ENCODE measurements at places on chromosomes 5 and 9.

DNA sequence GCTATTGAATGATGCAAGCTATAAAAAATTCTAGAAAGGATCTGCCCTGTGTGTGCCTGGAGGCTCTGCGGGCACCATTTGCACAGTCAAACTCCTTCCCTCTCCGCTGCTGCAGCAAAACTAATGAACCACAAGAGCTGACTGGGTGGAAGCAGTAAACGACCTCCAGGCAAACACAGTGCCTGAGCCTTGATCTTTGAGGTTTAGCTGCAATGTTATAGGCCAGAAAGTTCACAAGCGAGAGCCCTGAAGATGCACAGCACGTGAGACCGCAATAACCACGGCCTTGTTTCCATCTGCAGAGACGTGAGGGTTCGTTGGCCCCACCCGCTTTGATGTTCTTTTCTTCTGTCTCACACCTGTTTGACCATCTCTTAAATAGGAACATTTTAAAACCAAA lies 69.2 kb upstream of the S1PR3 start:
- no peak for DNase-seq

GRCh38 chr9:38622288-38622674 lies 1.9 kb upstream of the ANKRD18A start:
- no peak for DNase-seq

- no peak for DNase-seq
Observed at GRCh38 chr5:141867139-141867538, 11.1 kb downstream of the PCDH1 start.

- DNase-seq: no peak
Observed at GRCh38 chr5:23089286-23089685, 236.1 kb upstream of the CDH12 start.

DNA sequence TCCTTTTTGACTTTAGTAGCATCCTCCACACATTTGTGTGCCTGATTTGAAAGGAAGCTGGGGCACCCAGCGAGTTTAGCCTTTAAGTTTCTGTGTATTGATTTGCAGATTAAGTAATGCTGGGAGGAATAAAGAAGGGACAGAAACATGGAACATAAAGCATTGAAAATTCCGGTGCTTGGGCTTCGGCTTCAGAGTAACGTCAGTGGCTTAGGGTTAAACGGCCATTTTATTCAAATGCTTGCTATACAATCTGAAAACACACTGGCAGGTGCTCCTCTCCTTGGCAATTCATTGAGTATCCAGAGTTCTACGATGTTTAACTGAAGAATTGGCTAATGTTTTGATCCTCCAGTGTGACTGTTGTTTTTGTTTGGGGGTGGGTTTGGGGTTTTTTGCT lies 58.0 kb upstream of the FSD1L start:
- DNase-seq: no peak

DNA sequence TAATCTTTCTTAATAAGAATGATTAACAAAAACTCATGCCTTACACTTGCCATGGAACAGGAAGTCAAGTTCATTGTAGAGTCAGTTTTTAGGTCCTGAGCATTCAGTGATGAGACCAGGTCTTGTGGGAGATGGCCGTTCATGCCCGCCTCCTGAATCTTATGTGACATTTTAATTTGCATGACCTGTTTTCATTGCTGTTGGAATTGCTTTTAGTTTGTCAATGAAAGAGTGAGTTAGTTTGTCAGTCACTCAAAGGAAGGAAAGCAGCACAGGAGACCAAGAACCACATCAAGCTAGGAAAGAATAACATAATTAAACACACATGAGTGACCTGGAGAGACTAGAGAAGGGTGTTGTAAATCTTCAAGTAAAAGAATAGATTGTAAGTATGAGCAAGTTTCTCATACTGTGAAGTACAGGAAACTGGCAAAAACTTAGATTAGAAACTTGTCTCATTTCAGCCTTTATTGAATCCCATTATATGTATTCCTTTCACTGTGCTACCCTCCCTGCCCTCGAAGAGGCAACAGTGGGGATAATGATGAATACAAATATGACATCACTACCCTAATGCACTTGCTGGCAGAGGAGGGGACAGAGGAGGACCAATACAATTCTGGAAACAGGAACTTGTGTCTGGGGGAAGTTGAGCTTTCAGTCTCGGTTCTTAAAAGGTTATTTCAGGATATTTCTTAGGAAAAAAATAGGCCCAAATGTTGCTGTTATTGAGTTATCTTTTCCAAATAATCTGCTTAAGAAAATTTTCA lies 64.3 kb upstream of the C6 start:
- DNase-seq: no peak

DNA sequence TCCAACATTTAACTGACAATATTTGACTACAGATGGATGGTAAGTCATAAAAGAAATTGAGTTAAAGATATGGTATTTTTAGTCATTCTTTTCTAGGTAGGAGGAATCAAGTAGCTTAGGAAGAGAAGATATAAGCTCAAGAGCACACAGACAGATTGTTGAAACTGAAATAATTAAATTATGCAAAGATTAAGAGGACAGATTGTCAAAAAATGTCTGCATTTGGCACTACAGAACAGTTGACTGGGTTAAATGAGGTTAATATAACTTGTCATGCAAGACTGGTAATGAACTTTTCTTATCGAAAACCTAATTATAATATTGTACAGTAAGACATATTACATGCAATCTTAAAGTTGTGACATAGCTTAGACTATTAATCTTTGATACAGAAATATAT lies 36.3 kb upstream of the TRPM3 start:
- DNase-seq: no peak

DNA sequence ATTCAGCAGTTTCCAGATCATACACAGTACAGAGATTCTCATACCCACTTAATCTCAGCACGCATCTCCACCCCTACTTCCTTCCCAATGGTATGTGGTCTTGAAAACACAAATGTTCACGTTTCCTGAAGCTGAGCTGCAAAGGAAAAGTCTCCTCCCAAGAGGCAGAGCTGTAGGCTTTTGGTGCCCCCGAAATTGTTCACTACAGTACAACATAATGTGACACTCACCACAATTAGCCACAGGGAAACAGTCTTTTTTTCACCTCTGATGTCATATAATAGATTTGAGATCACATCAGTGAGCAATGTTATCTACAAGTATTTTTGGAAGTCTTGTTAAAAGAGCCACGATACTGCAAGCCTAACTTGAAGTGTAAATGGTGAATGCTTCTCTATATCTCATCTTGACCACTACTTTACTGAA lies 40.2 kb downstream of the NFIB start:
- no peak for DNase-seq

DNA sequence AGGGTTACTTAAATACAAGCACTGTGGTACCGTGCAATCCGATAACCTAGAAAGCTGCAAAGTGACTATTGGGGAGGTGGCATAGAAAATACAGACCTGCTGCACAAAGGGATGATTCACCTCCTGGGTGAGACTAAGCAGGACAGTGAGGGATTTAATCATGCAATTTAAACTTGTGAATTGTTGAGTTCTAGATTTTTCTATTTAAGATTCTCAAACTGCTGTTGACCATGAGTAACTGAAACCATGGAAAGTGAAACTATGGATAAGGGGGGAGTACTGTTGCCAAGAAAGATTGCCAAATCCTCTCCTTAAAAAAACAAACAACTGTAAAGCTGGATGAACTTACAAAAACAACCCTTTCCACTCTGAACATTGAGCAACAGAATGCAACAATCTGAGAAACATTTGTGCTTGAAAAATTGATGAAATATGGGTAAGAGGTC lies 61.5 kb upstream of the NUDT12 start:
- no peak for DNase-seq

GRCh38 chr5:873328-873727 lies 19.3 kb downstream of the BRD9 start:
- no peak for DNase-seq

- no peak for DNase-seq
Observed at GRCh38 chr5:126284977-126285696, 138.1 kb upstream of the GRAMD2B start.

DNA sequence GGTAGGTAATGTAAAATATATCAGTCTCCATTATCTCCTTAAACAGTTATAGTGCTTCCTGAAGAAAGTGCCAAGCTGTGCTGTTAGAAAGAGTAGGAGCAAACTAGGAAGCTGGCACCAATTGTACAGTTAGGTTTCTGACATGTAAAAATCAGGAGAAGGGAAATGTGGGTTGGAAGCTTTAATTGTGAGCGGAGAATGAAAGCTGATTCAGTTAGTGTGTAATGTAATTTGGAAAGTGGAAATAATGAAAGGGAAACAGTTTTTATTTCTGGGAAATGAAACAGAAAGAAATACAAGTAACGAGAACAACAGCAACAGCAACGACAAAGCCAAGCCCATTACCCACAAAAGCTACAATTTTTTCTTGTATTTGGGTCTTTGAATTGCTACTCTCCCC lies 48.8 kb upstream of the JAK2 start:
- DNase-seq: no peak

GRCh38 chr9:136012651-136013050 lies 51.5 kb upstream of the UBAC1 start:
- no peak for DNase-seq

GRCh38 chr9:83312537-83312936 lies 225.7 kb downstream of the FRMD3 start:
- DNase-seq: no peak

DNA sequence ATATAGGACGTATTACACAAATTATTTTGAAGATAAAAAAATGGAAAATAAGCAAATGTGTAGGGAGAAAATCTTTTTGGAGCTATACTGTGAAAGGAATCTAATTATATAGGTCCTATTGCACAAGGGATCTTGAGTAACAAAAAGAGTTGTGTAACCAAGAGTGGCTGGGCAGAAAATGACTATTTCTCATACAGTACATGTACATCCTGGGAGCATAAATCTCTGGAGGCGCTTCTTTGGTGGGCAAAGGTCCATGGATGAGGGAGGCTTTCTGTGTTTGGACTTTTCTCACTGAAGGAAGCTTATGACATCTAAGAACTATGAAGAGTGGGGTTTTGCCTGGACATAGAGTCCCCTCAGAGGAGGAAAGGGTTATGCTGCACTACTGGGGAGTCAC lies 29.8 kb downstream of the ANKS6 start:
- no peak for DNase-seq

DNA sequence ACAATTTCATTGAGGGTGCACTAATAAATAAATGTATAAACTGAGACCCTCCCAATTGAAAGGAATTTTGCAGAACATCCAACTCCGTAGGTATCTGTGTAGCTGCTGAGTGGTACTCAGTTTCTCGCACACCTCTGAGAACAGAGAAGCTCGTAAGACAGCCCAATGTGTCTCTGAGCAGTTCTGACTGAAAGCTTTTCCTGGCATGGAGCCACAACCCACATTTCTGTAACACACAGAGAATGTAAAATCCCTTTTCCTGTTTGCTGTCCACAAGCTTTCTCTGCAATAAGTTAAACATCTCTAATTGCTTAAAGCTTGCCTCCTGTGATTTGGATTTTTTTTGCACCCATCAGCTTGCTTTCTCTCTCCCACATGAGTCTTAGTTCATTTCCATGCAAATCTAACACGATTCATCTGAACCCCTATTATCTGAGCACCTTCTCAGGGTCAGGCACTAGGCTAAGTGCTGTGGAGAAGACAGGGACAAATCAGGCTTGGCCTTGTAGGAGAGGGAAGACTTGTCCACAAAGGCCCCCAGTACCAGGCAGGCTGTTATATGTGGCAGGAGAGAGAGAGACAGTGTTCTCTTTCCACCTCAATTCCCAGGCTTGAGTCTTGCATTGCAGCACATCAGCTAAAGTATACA lies 44.2 kb upstream of the COL15A1 start:
- no peak for DNase-seq

DNA sequence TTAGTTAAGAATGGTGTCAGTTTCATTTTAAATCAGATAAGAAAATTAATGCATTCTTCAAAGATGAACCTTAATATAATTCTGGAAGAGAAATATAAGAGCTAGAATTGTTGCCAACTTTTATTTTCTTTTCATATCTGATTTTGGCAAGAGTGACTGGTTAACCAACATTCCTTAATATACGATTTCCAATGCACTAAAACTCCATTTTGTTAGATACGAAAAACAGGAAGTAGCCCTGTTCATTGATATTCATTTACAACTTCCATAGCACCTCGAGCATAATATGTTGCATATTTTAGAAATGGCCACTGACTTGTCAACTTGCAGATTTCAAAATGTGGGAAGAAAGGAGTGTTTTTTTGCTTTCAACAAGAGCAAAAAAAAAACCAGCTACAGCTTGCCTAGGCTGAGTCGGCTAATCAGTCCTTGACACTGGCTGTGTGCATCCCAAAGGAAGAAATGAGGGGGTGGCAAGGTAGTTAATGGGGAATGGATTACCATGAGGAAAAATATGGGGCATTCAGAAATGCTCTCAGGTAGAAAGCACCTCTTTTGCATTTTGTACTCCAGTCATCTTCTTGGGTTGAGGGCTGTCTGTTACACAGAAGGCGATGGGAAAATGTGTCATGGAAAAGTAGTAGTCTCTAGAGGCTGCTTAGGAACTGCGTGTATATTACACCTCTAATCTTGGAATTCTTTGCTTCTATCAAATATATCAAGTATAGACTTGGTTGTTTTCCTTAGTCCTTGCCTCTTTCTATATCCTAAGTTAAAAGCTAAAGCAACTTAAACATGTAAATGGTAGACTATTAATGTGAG lies 3.9 kb downstream of the MAP3K1 start:
- no peak for DNase-seq

GRCh38 chr5:37005252-37005651 lies 128.7 kb downstream of the NIPBL start:
- no peak for DNase-seq

GRCh38 chr5:134466241-134467069 lies 54.8 kb upstream of the CDKN2AIPNL start:
- no peak for DNase-seq

- DNase-seq: no peak
Observed at GRCh38 chr9:81602887-81603680, 86.3 kb downstream of the TLE1 start.

GRCh38 chr5:83306572-83307241 lies 164.8 kb upstream of the VCAN start:
- DNase-seq: no peak

DNA sequence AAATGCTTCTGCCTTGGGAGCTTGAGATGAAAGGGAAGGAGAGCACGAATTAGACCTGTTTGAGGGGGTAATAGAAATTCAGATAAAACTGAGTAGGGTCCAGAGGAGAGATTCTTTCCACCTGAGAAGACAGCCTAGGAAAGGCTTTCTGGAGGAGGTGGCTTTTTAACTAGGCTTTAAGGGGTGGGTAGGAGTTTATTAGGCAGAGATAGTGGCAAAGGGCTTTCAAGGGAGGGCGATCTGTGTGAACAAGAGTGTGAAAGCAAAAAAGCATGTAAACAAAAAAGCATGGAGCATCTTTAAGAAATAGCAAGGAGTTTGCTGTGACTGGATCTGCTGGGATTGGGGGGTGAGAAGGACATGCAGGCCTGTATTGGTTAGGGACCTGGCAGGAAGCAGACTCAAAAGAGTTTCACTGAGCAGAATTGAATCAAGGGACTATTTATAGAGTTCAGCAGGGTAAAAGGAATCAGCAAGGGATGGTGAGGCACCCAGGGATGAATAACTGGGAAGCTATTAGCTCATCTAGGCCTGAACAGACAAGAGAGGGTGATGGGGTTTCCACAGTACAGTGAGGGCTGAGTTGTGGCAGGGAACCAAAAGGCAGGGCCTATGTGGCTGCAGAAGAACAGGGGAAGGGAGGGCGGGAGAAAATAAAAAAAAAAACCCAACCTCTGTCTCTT lies 18.8 kb downstream of the SLC1A1 start:
- DNase-seq: no peak
